ENCODE measurements at places on chromosomes 4 and X.

DNA sequence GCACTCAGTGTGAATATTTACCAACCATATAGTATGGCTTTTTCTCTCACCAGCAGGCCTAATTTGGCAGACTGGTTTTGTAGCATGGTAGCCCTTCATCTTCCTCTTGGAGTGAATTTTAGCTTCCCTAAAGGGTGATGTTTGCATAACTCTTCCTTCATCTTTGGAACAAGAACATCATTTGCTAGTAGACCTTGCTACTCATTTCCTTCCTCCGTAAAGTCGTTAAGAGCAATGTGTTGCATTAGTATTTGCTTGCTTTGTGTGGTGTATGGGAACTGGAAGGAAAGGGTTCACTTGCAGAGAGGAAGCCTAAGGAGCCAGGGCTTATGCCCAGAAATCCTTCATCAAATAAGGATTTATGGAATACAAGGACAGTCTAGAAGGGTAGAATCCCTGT, 50.2 kb upstream of the PGRMC2 start:
- DNase-seq, result no peak

GRCh38 chrX:132491191-132491590, 2.4 kb upstream of the MBNL3 start:
- no peak for DNase-seq

DNA sequence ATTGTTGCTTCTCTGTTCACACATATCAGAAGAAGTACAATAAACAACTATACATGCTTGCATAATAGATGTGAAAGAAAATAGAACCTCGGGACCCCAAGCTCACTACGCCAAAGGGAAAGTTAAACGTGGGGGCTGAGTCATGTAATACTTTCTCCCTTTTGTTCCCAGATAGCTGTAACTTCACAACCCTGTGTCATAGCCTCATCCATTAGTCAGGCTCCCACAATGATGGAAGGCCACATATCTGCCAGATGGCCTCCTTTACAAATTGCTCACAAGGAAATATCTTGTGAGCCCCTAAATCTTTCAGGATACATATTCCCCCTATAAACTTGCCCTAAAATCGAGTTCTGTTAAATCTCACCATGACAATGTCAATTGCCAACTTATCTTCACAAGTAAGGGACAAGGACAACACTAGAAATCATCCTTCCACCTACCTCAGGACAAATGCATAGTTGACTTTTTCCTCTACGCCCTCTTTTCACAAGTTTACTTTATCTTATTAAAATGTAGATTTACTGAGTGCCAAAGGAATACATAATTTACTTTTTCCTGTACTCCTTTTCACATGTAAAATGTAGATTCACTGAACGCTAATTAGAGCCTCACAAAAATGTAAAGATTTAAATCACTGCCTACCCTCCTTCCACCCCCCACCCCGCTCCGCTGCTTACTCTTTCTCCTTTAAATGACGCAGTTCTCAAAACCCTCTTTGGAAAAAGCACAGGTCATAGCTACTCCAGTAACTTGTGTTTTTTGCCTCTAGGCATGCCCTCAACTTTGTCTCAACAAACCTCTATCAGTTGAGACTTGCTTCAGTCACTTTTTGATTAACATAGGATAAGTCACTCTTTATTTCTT, 477.1 kb downstream of the DTHD1 start:
- DNase-seq, result no peak

- DNase-seq, result no peak
Measured at GRCh38 chr4:176498617-176499256, 179.0 kb downstream of the SPCS3 start.

All from NCI-H2081 treated with DMSO at 0.1 percent for 48 hours (cell line).